ENCODE measurements at places on chromosomes 2 and 18.

DNA sequence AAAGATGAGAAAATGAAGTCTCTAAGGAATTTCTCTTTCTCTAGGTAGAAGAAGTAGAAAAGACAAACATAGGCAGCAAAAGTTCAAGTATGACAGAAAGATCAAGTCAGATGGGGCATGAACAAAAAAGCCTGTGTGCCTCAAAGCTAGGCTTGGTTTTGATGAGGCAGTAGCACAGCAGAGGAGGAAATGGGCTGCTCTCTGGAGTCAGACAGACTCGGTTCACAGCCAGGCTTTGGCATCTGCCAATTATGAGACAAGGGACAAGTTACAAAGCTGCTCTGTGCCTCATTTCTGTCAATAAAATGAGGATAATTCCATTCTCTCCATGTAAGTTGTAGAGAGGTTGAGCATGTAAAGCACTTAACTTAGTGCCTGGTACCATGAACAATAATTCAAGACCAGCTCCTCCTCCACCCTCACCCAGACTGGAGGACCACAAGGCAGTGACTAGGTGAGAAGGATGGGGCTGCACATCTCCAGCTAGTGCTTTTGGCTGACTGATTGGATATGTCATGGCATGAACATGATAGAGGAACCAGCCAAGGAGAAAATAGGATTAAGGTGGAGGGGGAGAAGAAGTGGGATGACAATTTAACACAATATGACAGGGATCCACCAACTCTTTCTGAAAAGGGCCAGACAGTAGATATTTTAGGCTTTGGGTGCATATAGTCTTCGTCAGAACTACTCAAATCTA, 84.6 kb downstream of the TMEM163 start:
- no peak for DNase-seq

GRCh38 chr2:112891385-112891831, 19.6 kb upstream of the IL37 start:
- no peak for DNase-seq

DNA sequence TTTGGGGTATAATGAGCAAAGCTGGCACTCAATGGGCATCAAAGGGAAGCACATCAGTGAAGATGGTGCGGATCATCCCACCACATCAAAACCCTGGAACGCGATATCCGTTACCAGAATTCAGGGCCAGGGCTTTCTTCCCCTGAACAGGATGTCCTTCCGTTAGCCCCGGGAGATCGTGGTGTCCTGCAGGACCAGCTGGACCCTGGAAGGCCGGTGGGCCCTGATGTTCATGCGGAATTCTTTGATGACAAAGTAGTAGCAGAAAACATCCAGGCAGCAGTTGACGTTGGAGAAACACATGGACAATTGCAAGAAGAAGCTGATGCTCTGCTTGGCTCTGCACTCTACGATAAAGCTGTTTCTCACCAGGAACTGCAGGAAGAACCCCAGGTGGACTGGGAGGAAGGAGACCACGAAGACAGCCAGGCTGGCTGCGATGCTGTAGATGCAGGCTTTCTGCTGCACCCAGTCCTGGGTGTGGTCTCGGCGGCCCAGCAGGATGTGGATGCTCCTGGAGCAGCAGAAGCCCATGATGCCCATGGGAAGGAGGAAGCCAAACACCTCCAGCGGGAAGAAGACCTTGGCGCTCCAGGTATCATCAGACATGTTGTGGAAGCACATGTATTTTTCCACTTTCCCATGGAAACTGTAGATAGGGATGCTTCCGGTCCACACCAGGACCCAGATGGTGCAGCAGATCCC, 15.0 kb downstream of the GPR55 start:
- no peak for DNase-seq

DNA sequence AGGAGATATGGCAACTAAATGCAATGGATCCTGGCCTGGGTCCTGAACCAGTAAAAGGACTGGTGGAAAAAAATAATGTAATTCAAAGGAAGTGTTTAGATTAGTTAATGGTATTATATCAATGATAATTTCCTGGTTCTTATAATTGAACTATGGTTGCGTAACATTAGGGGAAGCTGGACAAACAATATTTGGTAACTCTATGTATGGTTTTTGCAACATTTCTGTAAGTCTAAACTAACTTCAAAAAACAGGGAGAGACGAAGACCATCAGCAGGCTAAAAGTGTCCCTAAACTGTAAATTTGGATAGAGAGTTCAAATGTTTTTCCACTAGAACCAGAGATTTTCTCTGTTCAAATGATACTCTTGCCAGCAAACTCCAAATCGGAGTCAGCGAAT, 36.9 kb downstream of the KLF7 start:
- no peak for DNase-seq
